AML-193 (cell line): ENCODE measurements at places on chromosomes 11 and 22.

DNA sequence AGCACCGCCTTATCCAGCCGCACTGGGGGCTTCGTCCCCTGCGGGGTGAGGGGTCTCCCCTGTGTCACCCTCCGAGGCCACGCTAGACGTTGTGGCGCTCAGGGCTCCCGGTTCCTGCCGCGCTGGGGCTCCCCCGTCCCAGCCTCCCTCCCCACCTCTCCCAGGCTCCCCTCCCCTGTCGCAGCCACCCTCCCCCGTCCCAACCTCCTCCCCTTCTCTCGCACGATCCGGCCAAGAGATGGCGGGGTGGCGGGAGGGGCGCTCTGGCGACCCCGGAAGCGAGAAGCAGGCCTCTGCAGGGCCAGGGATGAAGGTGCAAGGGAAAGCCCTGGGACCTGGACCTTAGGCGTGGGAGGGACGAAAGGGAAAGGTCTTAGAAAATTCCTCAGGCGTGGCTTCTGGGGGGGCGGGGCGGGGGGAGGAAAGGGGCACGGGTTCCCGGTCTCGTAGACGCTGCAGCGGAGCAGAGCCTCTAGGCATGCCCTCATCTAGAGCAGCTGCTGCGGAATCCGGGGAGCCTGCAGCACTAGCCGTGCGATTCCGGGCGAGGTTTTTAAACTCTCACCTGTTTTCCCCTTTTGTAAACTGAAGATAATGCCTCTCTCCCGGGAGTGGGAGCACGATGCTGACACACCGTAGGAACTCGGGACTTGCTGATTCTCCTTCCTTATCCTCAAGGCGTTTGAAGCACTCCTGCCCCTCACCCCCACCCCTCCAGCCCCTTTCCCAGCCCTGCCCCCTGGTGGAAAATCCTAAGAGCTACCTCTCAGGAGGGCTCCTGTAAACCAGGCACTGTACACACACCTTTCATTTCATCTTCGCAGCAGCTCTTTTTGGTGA, 14.4 kb downstream of the KCNJ5 start:
- no peak for DNase-seq

GRCh38 chr11:40100162-40100553, 1359.3 kb downstream of the LRRC4C start:
- DNase-seq, result no peak

- DNase-seq, result no peak
Observed at GRCh38 chr11:78349624-78350023, 68.0 kb downstream of the GAB2 start.

- DNase-seq, result no peak
Observed at GRCh38 chr22:44289414-44290171, 23.2 kb downstream of the SHISAL1 start.

DNA sequence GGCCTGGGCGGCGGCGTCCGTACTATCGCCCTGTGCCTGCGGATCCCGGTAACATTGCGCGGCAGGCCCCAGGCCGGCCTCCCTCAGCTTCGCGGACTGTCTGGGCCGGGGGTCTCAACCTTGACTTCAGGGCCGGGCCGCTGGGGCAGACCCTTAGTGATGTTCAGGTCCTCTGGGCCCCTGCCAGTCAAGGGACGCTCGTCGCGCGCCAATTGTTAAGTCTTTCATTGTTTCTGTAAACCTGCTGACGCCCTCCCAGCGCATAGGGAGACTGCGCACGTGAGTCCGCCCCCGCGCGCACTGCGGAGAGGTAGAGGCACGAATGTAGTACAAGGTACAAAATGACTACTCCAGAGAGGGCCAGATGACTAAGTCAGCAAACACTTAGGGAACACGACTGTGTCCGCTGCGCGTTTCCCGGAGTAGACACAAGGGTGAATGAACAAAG, 451 bp upstream of the HDHD5 start:
- no peak for DNase-seq

GRCh38 chr11:45165806-45166603, 19.6 kb downstream of the PRDM11 start:
- DNase-seq, result no peak
